Left ventricle myocardium inferior (tissue), 1 donor: ENCODE measurements at places on chromosomes 3 and 15. TPM values are rescaled to one million over a fixed set of nuclear protein-coding genes. Genes with fewer than 3 reads are reported as not detected.

The ANKRD63 gene
- not detected for total RNA-seq

The TRAT1 gene
- not detected for total RNA-seq

The CCR8 gene
- total RNA-seq: not detected

The TRPC1 gene
- total RNA-seq: 13.9 TPM

The IL17RC gene
- total RNA-seq: 35.0 TPM

DNA sequence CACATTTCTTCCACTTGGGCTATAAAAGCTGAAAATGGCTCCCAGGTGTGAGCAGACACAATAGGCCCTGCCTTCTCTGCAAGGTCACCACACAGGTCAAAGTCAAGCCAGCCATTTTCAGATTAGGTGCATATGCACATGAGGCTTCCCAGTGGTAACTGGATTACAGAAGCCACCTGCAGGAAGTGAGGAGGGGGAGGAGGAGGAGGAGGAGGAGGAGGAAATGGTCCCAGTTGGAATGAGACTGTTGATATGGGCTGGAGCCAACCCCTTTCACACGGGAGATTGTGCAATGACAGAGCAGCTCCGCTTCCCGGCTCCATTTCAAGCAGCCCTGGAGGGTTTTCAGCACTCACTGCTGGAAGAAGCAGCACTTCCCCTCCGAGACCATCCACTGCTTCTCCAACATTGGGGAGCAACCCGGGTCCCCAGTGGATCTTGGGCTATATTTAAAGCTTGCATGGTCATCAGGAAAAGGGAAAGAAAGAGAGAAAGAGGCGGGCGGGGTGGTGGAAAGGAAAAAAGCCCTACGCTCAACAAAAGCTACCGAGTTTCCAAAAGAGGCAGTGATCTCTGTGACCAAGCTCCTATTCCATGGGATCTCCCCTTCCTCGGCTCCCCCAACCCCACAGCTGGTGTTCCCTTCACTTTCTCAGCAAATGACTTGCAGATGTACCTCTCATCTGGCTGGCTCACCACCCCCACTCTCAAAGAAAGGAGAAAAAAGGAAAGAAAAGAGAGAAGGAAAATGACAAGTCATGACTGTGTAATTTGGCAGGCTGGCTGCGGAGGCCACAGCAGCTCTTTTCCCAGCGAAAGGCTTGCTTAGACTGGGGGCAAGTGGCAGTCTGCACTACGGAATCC lies 58.3 kb downstream of the LRIG1 start:
- peak; percentile 79 for DNase-seq
- no peaks in the 10 kb centered on the region for H3K27me3 ChIP-seq
- H3K4me3 ChIP-seq: peak overlapping the region; percentile 41
- H3K36me3 ChIP-seq: no peaks in the 10 kb centered on the region
- H3K4me1 ChIP-seq: peaks cover 89% of the 10 kb centered on the region

- peak overlapping the region; percentile 98 for H3K27ac ChIP-seq
- peak overlapping the region; percentile 85 for H3K4me3 ChIP-seq
- peaks cover 100% of the 10 kb centered on the region for H3K4me1 ChIP-seq
- DNase-seq: no peak
- no peaks in the 10 kb centered on the region for H3K27me3 ChIP-seq
Measured at GRCh38 chr3:45599984-45600650, 5.6 kb downstream of the LIMD1 start.

GRCh38 chr3:184361532-184361931 lies at the start of the genes CLCN2 and POLR2H:
TSS of gene CLCN2 (minus strand) at chr3:184361605. CDS start at chr3:184361479, 126 bp downstream.
TSS of gene POLR2H (plus strand) at chr3:184361710. CDS start at chr3:184363493, 1,783 bp downstream.
- peak within 1 kb of the TSS; percentile 97 for H3K4me3 ChIP-seq
- peak within 1 kb of the TSS; percentile 100 for H3K27ac ChIP-seq
- H3K4me1 ChIP-seq: peaks cover 47% of the 10 kb centered on the region
- H3K27me3 ChIP-seq: no peaks in the 10 kb centered on the region
- peaks cover 17% of the 10 kb centered on the region for H3K36me3 ChIP-seq
- DNase-seq: peak; percentile 54

GRCh38 chr15:61467823-61468222 lies 238.7 kb upstream of the RORA start:
- H3K4me1 ChIP-seq: no peaks in the 10 kb centered on the region
- H3K4me3 ChIP-seq: no peak overlapping the region
- H3K36me3 ChIP-seq: no peaks in the 10 kb centered on the region
- H3K27ac ChIP-seq: no peak overlapping the region
- peaks cover 14% of the 10 kb centered on the region for H3K27me3 ChIP-seq
- no peak for DNase-seq

DNA sequence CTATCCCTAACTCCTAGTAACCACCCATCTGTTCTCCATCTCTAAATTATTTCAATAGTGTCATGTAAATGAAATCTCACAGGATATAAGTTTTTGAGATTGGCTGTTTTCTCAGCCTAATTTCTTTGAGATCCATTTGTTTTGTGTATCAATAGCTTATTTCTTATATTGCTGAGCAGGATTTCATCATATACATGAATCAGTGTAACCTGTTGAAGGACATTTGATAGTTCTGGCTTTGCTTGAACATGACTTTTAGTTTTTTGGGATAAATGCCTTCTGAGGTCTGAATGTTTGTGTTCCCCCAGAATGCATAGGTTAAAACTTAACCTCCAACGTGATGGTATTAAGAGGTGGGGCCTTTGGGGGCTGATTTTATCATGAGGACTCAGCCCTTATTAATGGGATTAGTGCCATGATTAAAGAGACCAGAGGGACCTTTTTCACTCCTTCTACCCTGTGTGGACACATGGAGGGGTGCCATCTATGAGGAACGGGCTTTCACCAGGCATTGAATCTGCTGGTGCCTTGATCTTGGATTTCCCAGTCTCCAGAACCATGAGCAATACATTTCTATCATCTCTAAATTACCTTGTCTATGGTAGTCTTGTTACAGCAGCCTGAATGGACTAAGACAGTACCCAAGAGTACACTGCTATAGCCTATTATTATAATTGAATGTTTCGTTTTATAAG lies 118.3 kb downstream of the FNDC3B start:
- no peak for DNase-seq
- no peaks in the 10 kb centered on the region for H3K36me3 ChIP-seq
- H3K4me1 ChIP-seq: peaks cover 79% of the 10 kb centered on the region
- H3K27me3 ChIP-seq: no peaks in the 10 kb centered on the region
- no peak overlapping the region for H3K27ac ChIP-seq

DNA sequence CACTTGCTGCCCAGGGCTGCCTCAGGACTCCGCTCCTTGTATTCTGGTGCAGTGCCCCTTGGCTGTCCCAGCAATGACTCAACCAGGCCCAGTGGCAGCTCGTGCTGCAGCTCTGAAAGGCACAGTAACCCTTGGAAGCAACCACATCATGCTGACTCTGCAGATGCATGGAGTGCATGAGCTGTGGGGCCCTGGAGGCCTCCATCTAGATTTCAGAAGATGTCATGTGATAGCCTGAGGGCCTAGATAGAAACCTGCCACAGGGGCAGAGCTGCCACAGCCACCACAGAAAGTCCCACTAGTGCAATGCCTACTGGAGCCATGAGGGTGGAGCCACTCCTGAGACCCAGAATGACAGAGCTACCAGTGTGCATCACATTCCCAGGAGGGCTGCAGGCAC lies 117.1 kb upstream of the SMAD3 start:
- DNase-seq: no peak
- H3K27me3 ChIP-seq: no peaks in the 10 kb centered on the region
- H3K27ac ChIP-seq: no peak overlapping the region

GRCh38 chr3:190747571-190747970 lies 114.9 kb downstream of the GMNC start:
- no peaks in the 10 kb centered on the region for H3K27me3 ChIP-seq
- no peaks in the 10 kb centered on the region for H3K36me3 ChIP-seq
- H3K4me1 ChIP-seq: no peaks in the 10 kb centered on the region
- no peak overlapping the region for H3K4me3 ChIP-seq
- DNase-seq: no peak

- peak overlapping the region; percentile 81 for H3K4me3 ChIP-seq
- H3K4me1 ChIP-seq: peaks cover 47% of the 10 kb centered on the region
- H3K27ac ChIP-seq: peak overlapping the region; percentile 92
- H3K36me3 ChIP-seq: peaks cover 7% of the 10 kb centered on the region
- H3K27me3 ChIP-seq: no peaks in the 10 kb centered on the region
- no peak for DNase-seq
Measured at GRCh38 chr3:48990636-48991469, 812 bp downstream of the P4HTM start.

GRCh38 chr3:42347928-42348327 lies 62.5 kb downstream of the LYZL4 start:
- no peak for DNase-seq
- no peak overlapping the region for H3K4me3 ChIP-seq
- H3K27me3 ChIP-seq: peaks cover 36% of the 10 kb centered on the region

GRCh38 chr3:72273615-72274014 lies 488.7 kb upstream of the PROK2 start:
- H3K36me3 ChIP-seq: no peaks in the 10 kb centered on the region
- no peak for DNase-seq
- H3K27me3 ChIP-seq: no peaks in the 10 kb centered on the region
- peaks cover 65% of the 10 kb centered on the region for H3K4me1 ChIP-seq
- H3K4me3 ChIP-seq: no peak overlapping the region
